ENCODE measurements at places on chromosomes 5 and 9. TPM values are rescaled to one million over a fixed set of nuclear protein-coding genes. Genes with fewer than 3 reads are reported as not detected.

- DNase-seq = no peak
Observed at GRCh38 chr5:5044247-5044840, 95.8 kb upstream of the ADAMTS16 start.

DNA sequence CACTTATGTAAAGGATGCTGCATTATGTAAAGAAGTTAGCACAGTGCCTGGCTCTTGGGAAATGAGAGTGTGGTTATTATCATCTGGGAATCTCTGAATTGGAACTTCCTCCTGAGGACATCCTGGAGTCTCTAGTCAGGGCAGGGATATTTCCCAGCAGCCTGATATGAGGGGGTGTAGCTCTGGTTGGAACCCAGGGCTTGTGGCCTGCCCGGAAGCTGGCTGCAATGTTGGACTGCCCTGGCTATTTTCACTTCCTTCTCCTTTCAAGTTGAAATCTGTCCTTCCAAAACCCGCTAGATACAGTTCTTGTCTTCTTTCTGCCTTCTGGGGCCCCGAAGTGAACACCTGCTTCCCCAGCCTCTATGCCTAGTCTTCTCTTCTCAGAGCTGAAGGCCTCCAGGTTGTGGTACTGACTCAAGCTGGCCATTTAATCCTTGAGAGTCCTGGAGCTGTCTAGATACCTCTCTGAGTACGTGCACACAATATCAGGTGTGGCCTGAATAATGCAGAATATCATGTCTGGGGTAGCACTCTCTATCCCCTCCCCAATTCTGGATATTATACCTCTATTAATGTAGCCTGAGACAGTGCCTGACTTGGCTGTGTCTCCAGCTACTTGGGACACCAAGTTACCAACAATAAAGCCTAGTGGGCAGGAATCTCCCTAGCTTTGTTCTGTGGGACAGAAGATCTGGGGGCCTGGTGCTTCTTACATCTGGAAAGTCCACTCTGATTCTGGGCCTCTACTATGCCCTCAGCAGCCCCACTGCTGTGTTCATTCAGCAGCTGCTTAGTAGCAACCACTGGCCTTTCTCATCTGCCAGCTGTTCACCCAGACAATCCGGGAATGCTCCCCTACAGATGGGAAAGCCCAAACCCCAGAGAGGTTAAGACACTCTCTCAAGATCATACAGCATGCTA is 45.0 kb downstream of the SLC6A7 start:
- DNase-seq = no peak

- no peak for DNase-seq
Observed at GRCh38 chr9:23743036-23743435, 83.0 kb downstream of the ELAVL2 start.

Gene ARL10
- 13.4 TPM for total RNA-seq

GRCh38 chr9:22045423-22045822 is 36.3 kb upstream of the CDKN2B start:
- DNase-seq = no peak

- DNase-seq = peak; percentile 99
Observed at GRCh38 chr9:115923903-115924668, 229.5 kb upstream of the PAPPA start.

Gene HABP4
- total RNA-seq = 9.9 TPM

GRCh38 chr5:95900383-95900958 is 61.2 kb downstream of the ELL2 start:
- peak; percentile 91 for DNase-seq

GRCh38 chr5:177433658-177434217 is 7.3 kb downstream of the GRK6 start:
- no peak for DNase-seq

- DNase-seq = no peak
Observed at GRCh38 chr9:99231711-99232110, 9.6 kb downstream of the SEC61B start.

DNA sequence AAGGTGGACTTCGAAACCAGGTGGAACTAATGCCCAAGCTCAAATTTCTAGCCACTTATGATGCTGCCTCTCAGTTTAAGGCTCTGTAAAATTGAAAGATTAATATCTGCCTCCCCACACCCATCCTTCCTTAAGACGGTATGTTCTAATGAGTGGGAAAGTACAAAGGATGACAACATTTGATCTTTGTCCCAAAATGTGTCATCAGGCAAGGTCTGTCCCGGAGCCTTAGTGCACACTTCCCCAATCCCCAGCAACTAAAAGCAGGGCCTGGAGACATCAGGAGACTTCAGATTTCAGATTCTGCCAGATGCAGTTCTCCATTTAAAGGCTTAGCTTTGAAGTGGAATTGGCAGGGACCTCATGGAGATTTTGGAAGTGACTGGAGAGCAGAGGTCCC is 316.5 kb downstream of the ASTN2 start:
- no peak for DNase-seq

Gene SLC25A48
- total RNA-seq = not detected

Gene FCN1
- not detected for total RNA-seq

DNA sequence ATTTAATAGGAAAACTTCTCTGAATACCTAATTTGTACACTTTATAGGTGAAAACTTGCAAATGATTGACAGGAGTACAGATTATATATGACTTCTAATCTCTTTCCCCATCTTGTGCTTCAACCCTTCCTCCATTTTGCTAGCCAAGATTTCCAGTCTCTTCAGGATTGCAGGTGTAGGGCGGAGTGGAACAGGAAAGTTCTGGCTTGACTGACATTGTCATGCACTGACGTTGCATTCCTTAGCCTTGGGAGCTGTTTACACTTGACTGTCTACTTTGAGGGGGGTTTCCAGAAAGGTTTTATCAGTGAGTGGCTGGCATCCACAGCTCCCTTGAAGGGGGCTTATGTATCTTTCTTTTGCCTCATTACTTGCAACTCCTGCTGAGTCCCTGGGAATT is 34.1 kb upstream of the GRIA1 start:
- DNase-seq = no peak
